ENCODE measurements at places on chromosomes 1 and 21. TPM values are rescaled to one million over a fixed set of nuclear protein-coding genes. Genes with fewer than 3 reads are reported as not detected.

GRCh38 chr1:25620701-25621350 is 4.2 kb downstream of the MAN1C1 start:
- no peak for DNase-seq

DNA sequence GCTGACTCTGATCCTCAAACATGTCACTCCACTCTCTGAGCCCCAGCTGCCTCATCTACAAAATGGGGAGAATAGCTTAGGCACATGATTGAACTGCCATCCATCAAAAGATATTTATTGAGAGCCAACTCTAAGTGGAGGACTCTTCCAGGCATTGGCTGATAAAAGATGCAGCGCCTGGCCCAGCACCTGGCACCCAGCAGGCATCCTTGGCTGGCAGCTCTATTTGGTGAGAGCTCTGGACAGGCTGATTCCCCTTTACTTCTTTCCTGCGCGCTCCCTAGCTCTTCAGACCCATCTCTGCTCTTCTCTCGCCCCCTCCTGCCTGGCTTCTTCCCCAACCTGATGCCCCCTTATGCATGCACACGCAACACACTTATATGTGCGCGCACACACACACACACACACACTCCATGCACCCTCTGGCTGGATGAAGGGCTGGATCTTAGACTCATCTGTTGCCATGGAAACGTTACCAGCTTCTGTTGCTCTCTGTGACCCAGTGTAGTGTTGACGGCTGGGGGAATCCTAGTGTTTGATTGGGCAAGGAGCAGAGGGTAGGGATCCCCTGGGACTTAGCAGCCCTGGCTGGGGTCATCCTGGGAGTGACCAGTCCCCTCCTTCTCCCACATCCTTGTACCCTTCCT is 49.3 kb downstream of the VWA5B1 start:
- no peak for DNase-seq

NBPF10 gene
- polyA plus RNA-seq = 0.65 TPM

DNA sequence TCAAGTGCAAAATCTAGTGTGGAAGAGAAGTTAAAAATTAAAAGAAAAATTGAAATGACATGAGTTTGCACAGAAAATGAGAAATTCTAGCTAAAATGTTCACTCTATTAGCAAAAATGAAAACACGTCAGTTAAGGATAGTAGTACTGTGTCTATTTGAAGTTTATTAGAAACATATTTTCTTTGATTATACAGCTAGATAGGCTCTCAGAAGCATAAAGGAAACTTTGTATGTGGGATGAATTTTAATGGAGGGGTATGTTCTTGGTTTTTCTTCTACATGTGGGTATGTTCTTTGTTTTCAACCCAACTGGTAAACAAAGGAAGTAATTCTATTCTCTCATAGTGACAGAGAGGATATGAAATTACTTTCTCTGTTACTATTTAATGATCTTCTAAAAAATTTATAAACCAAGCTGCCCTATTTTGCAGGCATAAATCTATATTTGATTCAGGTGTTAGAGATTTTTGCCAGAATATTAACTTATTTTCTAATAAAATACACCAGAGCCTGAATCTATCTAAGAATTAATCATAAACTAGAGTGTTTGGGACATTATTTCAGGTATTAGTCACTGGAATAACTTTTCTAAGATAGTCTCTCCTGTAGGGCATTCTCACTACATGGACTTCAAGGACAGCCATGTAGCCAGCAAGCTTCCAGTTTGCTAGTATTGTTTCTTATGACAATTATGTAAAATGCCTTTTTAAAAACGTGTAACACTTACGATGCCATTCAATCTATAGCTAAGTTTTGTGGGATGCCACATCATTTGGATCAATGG is 15.8 kb downstream of the GPSM2 start:
- DNase-seq = no peak

RGS7 gene
- polyA plus RNA-seq = 0.34 TPM

KIF2C gene
- polyA plus RNA-seq = 0.30 TPM

GRCh38 chr1:217138173-217138765 is 415.0 kb upstream of the ESRRG start:
- peak; percentile 33 for DNase-seq

GBP5 gene
- 0.19 TPM for polyA plus RNA-seq

NTNG1 gene
- 0.23 TPM for polyA plus RNA-seq

TRIM45 gene
- polyA plus RNA-seq = 18.2 TPM

GRCh38 chr1:101190441-101190840 is 46.4 kb upstream of the S1PR1 start:
- no peak for DNase-seq

TMPRSS2 gene
- polyA plus RNA-seq = 65.1 TPM

APP gene
- polyA plus RNA-seq = 50.7 TPM

GRCh38 chr1:183753464-183753891 is 51.4 kb upstream of the RGL1 start:
- DNase-seq = no peak

NR1I3 gene
- polyA plus RNA-seq = not detected

GRCh38 chr1:156082309-156083091 is at the start of gene MEX3A:
Gene MEX3A (minus strand): TSS chr1:156082465. CDS start chr1:156081998, 467 bp downstream.
- peak; percentile 70 for DNase-seq
